ENCODE measurements at places on chromosomes 7 and 10. TPM values are rescaled to one million over a fixed set of nuclear protein-coding genes. Genes with fewer than 3 reads are reported as not detected.

GRCh38 chr7:91289633-91290254 is 25.5 kb downstream of the FZD1 start:
- DNase-seq = no peak

CHRM2 gene
- not detected for total RNA-seq

DNA sequence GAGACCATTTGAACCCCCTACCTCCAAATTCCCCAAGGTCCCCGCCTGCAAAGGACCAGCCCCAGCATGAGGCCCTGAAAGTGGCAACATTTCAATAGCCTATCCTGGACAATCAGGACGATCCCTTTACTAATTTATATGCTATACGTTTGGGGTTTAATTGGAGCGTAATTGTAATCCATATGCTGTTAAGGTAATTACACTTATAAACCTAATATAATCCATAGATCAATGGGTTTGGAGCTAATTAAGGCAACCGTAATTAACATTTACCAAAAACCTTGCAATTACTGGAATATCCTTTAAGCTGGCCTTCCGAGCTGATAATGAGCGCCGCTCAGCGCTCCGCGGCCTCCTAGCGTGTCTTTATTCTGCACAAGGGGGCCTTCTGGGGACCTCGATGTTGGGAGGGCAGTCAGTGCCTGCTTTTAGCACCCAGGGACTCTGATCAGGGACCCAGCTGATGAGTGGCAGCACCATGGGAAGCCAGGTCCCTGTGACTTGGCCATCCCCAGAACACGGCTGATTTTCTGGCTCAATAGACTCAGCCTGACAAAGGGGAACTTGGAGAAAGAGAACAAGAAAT is 91.2 kb downstream of the LHPP start:
- no peak for DNase-seq

- no peak for DNase-seq
These were observed 87.0 kb downstream of the RAPGEF5 start for GRCh38 chr7:22269963-22270362.

DNA sequence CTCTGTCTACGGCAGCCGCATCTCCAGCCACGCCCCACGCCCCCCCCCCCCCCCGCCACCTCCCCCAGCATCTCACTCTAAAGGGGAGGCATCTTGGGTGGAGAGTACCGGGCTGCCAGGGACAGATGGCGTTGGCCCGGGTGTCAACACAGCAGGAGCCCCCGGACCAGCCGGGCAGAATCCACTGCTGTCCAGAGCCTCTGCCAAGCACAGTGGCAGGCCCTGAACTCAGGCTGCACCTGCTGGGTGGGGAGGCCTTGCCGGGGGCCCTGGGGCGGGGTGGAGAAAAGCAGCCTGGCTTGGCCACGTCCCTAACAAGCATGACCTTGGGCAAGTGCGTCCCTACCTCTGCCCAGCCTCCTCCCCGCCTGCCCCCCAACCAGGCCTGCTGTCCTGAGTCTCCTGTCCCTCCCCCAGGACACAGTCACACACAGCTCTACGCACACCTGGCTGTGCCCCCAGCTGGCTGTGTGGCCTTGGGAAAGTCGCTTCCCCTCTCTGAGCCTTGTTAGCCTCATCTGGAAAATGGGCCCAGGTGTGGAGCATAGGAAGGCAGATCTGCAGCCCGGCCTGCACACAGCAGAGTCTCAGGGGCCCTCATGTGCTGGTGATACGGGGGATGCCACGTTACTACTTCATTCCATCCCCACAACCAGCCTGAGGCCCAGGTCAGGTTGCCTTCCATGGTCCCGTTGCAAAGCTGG is 45.2 kb downstream of the MICALL2 start:
- no peak for DNase-seq

DNA sequence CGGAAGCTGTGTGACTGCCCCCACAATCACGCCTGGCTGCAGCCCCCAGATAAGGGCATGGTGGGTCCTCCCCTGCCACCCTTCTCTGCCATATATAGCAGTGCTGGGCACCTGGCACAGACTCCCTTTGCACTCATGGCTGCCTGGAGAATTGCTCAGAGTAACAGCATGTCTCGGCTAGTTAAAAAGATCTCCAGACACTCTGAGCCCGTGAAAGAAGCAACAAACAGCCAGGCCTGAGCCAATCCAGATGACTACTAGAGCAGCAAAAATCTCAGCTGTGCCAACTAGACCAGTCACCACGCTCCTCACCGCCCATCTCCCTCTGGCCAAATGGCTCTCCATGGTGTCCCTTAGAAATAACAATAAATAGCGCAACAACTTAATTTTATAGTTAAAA is 71.3 kb downstream of the PARD3 start:
- no peak for DNase-seq

GRCh38 chr10:51875610-51876009 is 176.2 kb upstream of the CSTF2T start:
- no peak for DNase-seq

Data from HT1080 (cell line).